ENCODE measurements at places on chromosomes 13 and 19. TPM values are rescaled to one million over a fixed set of nuclear protein-coding genes. Genes with fewer than 3 reads are reported as not detected.

DNA sequence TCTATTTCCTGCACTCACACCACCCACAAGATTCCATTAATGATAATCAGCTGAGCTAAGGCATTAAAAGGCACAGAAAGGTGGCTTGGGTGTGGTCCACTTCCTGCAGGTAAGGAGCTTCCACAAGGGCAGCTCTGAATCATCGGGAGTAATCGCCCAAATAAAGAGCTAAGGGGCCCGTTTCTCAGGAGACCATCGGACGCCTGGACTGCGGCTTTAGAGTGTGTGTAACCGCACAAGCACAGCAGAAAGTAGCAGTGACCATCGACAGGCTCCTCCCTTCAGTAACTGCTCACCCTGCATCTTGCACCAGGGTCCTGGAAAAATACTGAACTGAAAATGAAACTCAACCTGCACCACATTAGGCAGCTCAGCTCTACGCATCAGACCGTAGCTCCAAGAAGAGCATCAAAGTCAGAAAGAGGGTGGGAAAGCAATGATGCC, 6.0 kb downstream of the STK24 start:
- DNase-seq, result peak; percentile 57

DNA sequence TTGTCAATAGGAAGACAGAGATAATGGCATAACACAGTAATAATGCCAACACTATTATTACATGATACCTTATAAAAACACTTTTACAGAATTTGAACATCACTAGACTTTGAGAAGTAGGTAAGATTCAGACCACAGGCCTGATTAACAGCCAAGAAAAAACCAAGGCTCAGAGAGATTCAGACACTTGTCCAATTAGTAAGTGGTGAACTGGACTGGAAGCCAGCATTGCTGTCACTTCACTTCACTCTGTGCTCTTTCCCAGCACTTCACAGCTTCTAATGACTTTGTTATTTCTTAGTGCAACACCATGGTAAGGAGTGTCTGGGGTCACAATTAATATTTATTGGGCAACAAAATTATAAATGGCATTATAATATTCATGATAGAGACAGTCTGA, 91.9 kb downstream of the TRPC4 start:
- no peak for DNase-seq

DNA sequence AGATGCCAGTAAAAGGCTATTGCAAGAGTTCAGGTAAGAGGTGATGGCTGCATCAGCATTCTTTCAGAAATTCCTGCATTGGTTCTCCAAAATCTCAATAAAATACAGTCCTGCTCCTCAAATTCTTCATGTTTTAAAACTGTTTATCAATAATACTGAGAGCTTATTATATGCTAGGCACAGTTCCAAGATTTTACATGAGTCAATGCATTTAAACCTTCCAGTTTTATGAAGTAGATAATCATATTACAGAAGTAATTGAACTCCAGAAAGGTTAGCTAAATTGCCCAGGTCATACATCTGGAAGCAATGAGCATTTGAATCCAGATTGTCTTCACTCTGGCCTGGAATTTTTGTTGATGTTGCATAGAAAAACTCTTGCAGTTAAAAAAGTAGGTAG, 282.9 kb upstream of the SLITRK6 start:
- DNase-seq, result no peak

- DNase-seq, result no peak
Observed at GRCh38 chr13:112003941-112004340, 63.0 kb upstream of the SOX1 start.

DNA sequence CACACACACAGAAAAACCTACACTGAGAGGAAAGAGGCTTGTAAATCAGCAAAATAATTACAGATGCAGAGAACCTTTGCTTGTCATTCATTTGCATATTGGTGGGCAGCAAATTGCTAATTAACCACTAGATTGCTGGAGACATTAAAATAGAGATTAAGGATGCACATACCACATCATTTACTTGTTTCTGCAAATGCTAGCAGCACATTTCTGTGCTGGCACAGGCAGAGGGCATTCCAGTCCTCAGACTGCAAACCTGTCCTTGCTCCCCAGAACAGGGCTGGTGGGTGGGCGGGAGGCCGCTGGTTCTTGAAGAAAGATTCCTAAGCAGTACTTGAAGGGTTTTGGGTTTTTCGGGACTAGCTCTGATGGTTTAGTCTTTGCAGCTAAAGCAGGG, 941 bp upstream of the SIAH3 start:
- no peak for DNase-seq

Gene VMAC
- 4.7 TPM for total RNA-seq
